ENCODE measurements at places on chromosomes 2 and 18.

GRCh38 chr2:65282477-65283053 lies 54.9 kb downstream of the ACTR2 start:
- peaks cover 15% of the 10 kb centered on the region for H3K4me1 ChIP-seq
- no peak overlapping the region for H3K4me3 ChIP-seq
- no peaks in the 10 kb centered on the region for H3K27me3 ChIP-seq
- no peak for DNase-seq
- no peak overlapping the region for H3K27ac ChIP-seq
- no peaks in the 10 kb centered on the region for H3K36me3 ChIP-seq

GRCh38 chr2:75336451-75336850 lies 137.1 kb upstream of the TACR1 start:
- H3K27ac ChIP-seq, result peak overlapping the region; percentile 44
- H3K27me3 ChIP-seq, result no peaks in the 10 kb centered on the region
- DNase-seq, result no peak
- H3K36me3 ChIP-seq, result no peaks in the 10 kb centered on the region

DNA sequence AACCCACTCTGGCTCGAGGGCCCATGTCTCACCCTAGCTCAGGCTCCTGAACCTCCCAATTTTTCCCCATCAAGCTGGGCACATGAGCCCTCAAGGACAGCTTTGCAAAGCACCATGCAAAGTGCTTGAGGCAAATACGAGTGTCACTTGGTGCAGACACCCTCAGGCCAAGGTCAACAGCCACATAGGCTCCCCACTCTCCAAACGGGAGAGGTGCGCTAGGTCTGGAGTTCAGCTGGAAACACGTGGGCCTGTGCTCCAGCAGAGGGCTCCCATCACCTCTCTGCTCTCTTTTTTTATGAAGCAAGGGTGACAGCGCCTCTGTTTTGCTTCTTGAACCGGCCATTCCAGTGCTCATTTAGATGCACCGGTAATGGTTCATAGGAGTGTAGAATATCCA lies 11.9 kb upstream of the ARHGAP25 start:
- no peak overlapping the region for H3K4me3 ChIP-seq
- no peak for DNase-seq

GRCh38 chr2:180655393-180655792 lies 325.0 kb upstream of the UBE2E3 start:
- DNase-seq, result no peak
- no peak overlapping the region for H3K4me3 ChIP-seq
- no peaks in the 10 kb centered on the region for H3K27me3 ChIP-seq
- H3K4me1 ChIP-seq, result no peaks in the 10 kb centered on the region
- H3K36me3 ChIP-seq, result no peaks in the 10 kb centered on the region

DNA sequence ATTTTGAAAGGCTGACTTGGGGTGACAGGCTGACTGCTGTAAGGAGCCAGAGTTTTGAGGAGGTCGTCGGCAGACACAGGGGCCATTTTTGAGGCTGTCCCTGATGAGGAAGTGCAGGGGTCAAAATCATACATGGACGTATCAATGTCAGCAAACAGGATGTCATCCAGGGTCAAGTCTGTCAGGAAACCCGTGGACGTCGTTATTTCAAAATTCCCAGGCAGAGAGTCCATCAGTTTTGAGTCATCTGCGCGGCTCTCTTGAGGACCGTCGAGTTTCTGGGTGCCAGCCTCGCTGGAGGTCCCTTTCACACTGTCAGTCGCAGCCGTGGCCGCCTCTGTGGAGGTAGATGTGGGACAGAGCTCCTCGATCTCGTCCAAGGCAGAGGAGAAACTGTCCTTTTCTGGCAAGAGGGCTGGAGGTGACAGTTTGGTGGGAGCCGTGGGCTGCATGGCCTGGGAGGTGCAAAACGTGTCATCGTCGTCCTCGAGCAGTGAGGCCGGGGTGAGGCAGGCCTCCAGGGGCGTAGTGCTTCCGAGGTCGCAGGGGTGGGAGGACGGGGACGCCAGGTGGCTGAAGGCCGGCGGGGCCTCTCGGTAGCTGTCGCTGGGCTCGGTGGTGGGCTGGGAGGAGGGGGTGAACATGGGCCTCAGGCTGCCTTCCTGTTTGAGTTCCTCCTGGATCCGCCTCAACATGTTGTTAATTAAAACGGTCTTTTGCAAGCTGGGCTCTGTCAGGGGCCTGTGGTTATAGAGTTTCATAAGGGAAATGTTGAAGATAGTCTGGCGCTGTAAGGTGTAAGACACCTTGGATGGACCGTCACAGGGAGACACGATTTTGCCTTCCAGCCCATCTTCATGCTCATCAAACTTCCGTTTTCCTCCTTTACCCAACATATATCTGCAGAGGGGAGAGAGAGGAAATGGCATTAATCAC lies 17.5 kb downstream of the SERTAD2 start:
- no peak overlapping the region for H3K4me3 ChIP-seq
- H3K27me3 ChIP-seq, result no peaks in the 10 kb centered on the region
- DNase-seq, result peak; percentile 86
- H3K27ac ChIP-seq, result peak overlapping the region; percentile 85

- H3K36me3 ChIP-seq, result no peaks in the 10 kb centered on the region
- peaks cover 5% of the 10 kb centered on the region for H3K4me1 ChIP-seq
- H3K4me3 ChIP-seq, result no peak overlapping the region
- peaks cover 5% of the 10 kb centered on the region for H3K27me3 ChIP-seq
- no peak for DNase-seq
Observed at GRCh38 chr2:102137138-102137537, 5.4 kb upstream of the IL1R1 start.

DNA sequence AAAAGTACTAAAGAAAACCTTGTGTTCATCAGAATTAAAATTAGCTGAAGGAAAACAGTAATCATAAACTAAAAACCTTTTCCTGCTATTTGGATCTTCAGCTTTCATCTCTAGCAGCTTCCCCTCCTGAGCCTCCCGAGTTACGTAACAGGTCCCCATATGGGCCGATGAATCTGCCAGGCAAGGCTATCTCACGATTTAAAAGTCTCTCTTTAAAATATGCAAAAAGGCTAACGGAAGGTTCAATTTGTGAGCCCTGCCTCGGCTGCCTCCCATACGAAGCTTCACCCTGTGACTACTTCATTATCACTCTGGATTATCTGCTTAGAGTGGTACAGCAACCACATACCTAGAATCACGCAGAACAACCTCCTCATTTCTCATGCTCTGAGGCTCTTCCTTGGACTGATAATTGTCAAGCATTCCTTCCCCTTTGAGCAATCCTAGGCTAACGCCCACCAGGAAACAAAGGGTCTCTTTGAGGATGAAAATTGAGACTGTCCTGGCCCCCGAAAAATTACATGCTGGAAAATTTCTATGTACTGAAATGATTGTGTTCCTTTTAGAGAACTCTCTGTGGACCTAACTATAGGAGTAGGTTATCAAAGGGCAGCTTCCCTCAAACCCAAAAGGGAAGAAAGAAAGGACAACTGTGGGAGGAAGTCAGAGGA lies 147.4 kb downstream of the ZEB2 start:
- no peaks in the 10 kb centered on the region for H3K36me3 ChIP-seq
- H3K27me3 ChIP-seq, result no peaks in the 10 kb centered on the region
- H3K4me3 ChIP-seq, result peak overlapping the region; percentile 21
- H3K4me1 ChIP-seq, result peaks cover 7% of the 10 kb centered on the region
- DNase-seq, result no peak
- H3K27ac ChIP-seq, result peak overlapping the region; percentile 46

- H3K4me1 ChIP-seq, result no peaks in the 10 kb centered on the region
- DNase-seq, result no peak
- H3K27ac ChIP-seq, result no peak overlapping the region
- H3K4me3 ChIP-seq, result no peak overlapping the region
Observed at GRCh38 chr18:2522112-2522511, 49.2 kb downstream of the METTL4 start.

DNA sequence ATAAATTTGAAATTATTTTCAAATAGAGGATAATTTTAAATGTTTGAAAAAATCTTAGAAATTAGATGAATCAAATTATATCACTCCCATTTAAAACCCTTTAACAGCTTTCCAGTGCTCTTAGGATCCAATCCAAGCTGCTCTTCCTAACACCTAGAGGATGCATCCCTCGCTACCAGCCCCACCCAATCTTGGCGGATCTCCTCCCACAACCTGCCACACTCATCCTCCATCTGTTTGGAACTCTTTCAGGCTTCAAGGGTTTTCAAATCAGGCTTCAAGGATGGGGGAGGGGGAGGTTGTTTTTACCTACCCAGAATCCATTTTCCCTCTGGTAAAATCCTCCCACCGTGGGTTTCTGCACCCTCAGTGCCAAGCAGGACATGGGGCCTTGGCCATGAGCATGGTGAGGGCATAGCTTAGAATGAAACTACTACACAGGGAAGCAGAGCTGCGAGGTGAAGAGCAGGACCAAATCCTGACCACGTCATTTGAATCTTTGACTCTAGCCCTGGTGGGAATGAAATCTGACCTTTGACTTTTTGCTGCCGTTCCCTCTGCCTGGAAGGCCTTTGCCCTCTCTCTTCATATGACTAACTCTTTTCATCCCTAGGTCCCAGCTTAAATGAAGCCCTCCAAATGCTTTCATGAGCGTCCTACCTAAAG lies 113.0 kb upstream of the MAPRE2 start:
- no peak overlapping the region for H3K4me3 ChIP-seq
- no peaks in the 10 kb centered on the region for H3K36me3 ChIP-seq
- no peaks in the 10 kb centered on the region for H3K4me1 ChIP-seq
- H3K27ac ChIP-seq, result no peak overlapping the region
- H3K27me3 ChIP-seq, result no peaks in the 10 kb centered on the region
- DNase-seq, result no peak

- DNase-seq, result no peak
- no peak overlapping the region for H3K27ac ChIP-seq
- no peaks in the 10 kb centered on the region for H3K27me3 ChIP-seq
Observed at GRCh38 chr2:74546004-74546403, 7.7 kb downstream of the LOXL3 start.

GRCh38 chr18:8989855-8990254 lies 112.6 kb upstream of the NDUFV2 start:
- no peaks in the 10 kb centered on the region for H3K4me1 ChIP-seq
- no peaks in the 10 kb centered on the region for H3K27me3 ChIP-seq
- DNase-seq, result no peak
- H3K36me3 ChIP-seq, result no peaks in the 10 kb centered on the region

DNA sequence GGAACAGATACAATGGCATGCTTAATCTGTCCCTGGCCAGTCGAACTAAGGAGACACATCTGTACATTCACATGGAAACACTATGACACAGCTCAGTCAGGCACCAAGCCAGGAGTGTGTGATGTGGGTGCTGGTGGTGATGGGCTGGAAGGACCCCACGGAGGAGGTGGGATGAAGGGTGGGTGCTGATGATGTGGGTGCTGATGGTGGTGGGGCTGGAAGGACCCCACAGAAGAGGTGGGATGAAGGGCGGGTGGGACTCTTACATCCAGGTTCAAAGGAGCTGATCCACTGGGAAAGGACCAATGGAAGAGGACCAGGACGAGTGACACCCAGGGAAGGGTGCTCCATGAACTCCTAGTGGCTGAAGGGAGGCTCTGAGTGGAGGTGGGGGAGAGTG lies 34.8 kb upstream of the ACAA2 start:
- H3K36me3 ChIP-seq, result no peaks in the 10 kb centered on the region
- no peak overlapping the region for H3K4me3 ChIP-seq
- no peaks in the 10 kb centered on the region for H3K4me1 ChIP-seq
- DNase-seq, result no peak
- H3K27me3 ChIP-seq, result no peaks in the 10 kb centered on the region

GRCh38 chr2:65320042-65320725 lies 92.6 kb downstream of the ACTR2 start:
- H3K27me3 ChIP-seq, result no peaks in the 10 kb centered on the region
- H3K4me1 ChIP-seq, result peaks cover 4% of the 10 kb centered on the region
- H3K36me3 ChIP-seq, result peaks cover 14% of the 10 kb centered on the region
- H3K27ac ChIP-seq, result no peak overlapping the region

- H3K36me3 ChIP-seq, result no peaks in the 10 kb centered on the region
- DNase-seq, result no peak
- H3K4me1 ChIP-seq, result peaks cover 40% of the 10 kb centered on the region
Observed at GRCh38 chr2:101175991-101176390, 24.8 kb upstream of the TBC1D8 start.

DNA sequence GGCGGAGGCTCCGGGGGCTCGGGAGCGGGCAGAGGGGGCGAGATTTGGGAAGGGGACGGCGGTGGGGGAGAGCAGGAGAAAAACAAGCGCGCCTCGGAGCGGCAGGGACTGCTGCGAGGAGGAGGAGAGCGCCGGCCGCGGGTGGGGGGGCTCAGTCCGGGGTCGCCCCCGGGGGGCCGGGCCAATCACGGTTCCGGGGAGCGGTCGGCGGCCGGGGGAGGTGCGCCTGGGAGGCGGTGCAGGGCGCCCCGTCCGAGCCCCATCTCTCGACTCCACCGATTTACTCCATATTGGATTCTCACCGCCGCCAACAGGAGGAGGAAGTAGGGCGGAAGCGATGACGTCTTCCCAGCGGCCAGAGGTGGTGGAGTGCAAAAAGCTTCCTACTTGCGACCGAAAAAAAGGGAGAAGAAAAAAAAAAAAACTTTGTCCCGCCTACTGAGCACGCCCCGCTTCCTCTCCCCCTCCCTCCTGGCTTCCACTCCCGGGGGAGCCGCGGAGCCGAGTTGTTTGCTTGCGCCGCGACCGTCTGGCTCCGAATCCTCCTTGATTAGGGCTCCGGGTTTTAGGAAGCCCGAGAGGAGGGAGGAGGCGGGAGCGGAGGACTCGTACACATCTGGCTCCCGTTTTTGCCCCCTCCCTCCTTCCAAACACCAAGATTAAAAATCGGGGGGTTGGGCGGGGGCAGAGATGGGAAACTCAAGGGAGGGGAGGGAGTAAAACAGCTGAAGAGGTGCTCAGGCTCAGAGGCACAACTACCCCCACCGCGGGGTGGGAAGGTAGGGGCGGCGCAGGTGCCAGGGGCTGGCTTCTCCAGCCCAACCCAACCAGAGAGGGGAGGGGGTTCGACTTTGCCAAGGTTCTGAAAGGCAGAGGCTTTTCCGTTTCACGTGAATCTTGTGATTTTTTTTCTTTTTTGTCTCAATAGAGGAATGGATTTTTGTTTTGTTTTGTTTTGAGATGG lies at the start of gene SPRED2:
Gene SPRED2 (minus strand): TSS at position 373 of the 964 bp plus-strand sequence. CDS start 612 bp downstream, outside the sequence.
- no peaks in the 10 kb centered on the region for H3K36me3 ChIP-seq
- DNase-seq, result peak; percentile 92
- H3K4me3 ChIP-seq, result peak within 1 kb of the TSS; percentile 98
- H3K4me1 ChIP-seq, result peaks cover 43% of the 10 kb centered on the region
- H3K27ac ChIP-seq, result peak within 1 kb of the TSS; percentile 83
- H3K27me3 ChIP-seq, result no peaks in the 10 kb centered on the region

GRCh38 chr2:177983183-177983788 lies 89.3 kb downstream of the PDE11A start:
- no peaks in the 10 kb centered on the region for H3K4me1 ChIP-seq
- H3K27me3 ChIP-seq, result no peaks in the 10 kb centered on the region
- no peak overlapping the region for H3K27ac ChIP-seq
- DNase-seq, result no peak

DNA sequence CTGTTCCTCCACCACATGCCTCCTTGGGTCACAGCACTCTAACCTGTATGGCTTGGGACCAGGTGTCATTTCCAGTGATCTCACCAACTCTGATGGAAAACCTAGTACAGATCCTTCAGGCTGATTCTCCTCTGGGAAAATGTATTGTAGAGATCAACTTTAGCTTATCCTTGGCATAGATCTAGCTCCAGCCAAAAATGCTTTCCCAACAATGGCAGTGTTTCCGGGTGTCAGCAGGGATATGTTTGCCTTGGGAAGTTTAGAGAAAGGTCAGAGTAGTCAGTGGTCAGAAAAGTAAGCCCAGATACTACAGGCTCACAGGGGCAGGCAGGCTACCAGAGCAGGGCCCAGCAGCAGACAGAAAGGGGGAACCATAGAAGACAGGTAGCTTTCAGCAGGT lies 73.6 kb downstream of the CD8B2 start:
- no peak for DNase-seq
- no peaks in the 10 kb centered on the region for H3K27me3 ChIP-seq
- no peak overlapping the region for H3K4me3 ChIP-seq
- no peak overlapping the region for H3K27ac ChIP-seq
- H3K4me1 ChIP-seq, result peaks cover 13% of the 10 kb centered on the region
- no peaks in the 10 kb centered on the region for H3K36me3 ChIP-seq

GRCh38 chr2:95382686-95383634 lies 19.5 kb upstream of the FAHD2A start:
- no peak for DNase-seq
- H3K27me3 ChIP-seq, result no peaks in the 10 kb centered on the region
- no peaks in the 10 kb centered on the region for H3K36me3 ChIP-seq
- no peak overlapping the region for H3K4me3 ChIP-seq
- no peak overlapping the region for H3K27ac ChIP-seq
